Hematopoietic multipotent progenitor cell (in vitro differentiated cells): ENCODE measurements at places on chromosomes 12 and 14. TPM values are rescaled to one million over a fixed set of nuclear protein-coding genes. Genes with fewer than 3 reads are reported as not detected.

The B4GALNT3 gene
- total RNA-seq = under 0.01 TPM

The MMP19 gene
- 0.27 TPM for total RNA-seq

The TAS2R42 gene
- not detected for total RNA-seq

The P2RX2 gene
- total RNA-seq = not detected

The CLMN gene
- total RNA-seq = 1.9 TPM

The KRT80 gene
- under 0.01 TPM for total RNA-seq

The RTRAF gene
- total RNA-seq = 27.2 TPM

The SLC11A2 gene
- total RNA-seq = 51.4 TPM

The SOAT2 gene
- under 0.01 TPM for total RNA-seq

The EML1 gene
- total RNA-seq = under 0.01 TPM

The SCN8A gene
- total RNA-seq = 0.54 TPM

The INSM2 gene
- not detected for total RNA-seq

The GPR135 gene
- 3.0 TPM for total RNA-seq

The RERGL gene
- not detected for total RNA-seq

The PTPN6 gene
- 403 TPM for total RNA-seq

The NACA gene
- 951 TPM for total RNA-seq

- DNase-seq = no peak
These were observed 38.0 kb upstream of the A2ML1 start for GRCh38 chr12:8784290-8784888.

DNA sequence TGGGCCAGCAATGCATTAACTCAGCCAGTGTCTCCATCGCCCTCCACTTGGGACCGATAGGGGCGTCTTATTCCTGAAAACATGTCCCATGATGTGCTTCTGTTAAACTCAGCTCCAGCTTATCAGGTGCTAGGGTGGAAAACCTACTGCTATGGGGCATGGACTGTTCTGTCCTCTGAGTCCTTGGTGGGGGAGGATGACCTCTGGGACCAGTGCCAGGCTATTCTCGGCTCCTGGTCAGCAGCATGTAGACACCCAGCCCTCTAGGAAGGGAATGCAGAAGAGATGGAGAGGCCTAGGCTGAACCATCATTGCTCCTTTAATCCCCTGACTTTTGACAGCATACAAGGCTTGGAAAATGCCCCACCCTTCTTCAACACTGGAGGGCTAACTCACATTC is 486.2 kb downstream of the MED13L start:
- DNase-seq = no peak

DNA sequence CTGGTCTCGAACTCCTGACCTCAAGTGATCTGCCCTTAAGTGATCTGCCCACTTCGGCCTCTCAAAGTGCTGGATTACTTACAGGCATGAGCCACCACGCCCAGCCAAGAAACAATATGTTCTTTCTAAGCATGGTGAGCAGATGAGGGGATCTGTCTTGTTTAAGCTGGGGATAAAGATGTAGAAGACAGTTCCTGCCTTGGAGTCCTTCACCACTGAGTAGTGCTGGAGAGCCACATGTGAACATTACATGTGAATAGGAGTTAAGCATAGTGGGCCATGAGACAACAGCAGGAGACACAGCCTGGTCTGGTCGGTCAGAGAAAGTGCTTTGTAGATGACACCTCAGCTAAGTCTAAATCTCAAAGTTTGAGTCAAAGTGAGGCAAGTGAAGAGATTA is 26.0 kb downstream of the TMBIM6 start:
- DNase-seq = no peak

- peak; percentile 45 for DNase-seq
These were observed 3.0 kb upstream of the IFI27L2 start for GRCh38 chr14:94132285-94132887.

- DNase-seq = no peak
These were observed 25.3 kb downstream of the PIGH start for GRCh38 chr14:67574806-67575205.

DNA sequence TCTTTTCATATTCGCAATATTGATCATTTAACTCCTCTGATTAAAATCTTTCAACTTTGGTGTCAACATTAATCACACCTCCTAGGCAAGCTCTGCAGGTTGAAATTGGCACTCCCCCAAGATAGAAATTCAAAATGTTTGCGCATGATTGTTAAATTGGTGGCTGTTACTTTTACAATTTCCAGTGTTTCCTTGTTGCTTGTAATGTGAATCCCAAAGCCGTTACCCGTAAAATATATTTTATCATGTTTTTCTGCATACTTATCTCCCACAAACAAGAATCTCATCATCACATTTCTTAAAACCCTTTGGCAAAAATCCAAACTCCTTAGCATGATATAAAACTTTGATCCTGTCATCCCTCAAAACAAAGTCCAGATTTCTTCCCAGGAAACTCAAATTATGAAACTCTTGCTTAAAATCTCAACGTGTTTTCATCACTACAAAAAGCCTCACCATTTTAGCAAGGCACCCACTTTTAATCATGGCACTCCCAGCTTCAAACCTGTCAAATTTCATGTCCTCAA is 14.7 kb downstream of the RTL1 start:
- no peak for DNase-seq

GRCh38 chr14:96688629-96689028 is 108.6 kb upstream of the VRK1 start:
- no peak for DNase-seq

DNA sequence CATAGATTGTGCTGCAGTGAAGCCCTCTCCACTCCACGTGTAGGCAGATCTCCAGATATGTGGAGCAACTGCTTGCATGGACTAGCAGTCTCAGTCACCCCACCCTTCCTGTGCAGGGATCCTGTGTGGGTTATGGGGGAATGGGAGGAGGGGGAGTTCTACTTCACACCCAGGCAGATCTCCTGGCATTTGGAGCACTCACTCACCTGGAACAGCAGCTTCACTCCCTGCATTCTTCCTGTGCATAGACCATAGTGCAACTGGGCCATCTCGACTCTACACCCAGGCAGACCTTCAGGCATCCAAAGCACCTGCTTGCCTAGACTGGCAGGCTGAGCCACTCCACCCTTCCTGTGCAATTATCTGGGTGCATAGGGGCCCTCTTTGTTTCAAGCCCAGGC is 96.0 kb upstream of the PCED1B start:
- DNase-seq = no peak

GRCh38 chr14:22177870-22178269 is 411.2 kb downstream of the DAD1 start:
- peak; percentile 88 for DNase-seq

DNA sequence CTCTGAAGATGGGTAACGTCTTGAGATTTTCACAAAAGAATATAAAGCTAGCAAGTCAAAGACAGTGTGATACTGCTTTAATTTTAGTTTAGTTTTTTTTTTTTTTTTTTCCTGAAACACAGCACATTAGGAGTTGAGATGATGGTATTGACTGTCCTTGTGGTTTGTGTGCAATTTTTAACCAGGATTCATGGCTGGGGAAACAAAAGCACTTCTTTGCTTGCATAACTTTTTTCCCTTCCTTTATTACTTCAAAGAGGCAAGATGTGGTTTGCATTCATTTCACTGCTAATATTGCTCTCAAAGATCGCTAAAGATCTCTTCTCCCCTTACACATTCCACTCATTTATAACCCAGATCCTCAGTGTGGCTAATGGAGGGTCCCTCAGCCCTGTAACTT is 157.1 kb upstream of the PZP start:
- no peak for DNase-seq

DNA sequence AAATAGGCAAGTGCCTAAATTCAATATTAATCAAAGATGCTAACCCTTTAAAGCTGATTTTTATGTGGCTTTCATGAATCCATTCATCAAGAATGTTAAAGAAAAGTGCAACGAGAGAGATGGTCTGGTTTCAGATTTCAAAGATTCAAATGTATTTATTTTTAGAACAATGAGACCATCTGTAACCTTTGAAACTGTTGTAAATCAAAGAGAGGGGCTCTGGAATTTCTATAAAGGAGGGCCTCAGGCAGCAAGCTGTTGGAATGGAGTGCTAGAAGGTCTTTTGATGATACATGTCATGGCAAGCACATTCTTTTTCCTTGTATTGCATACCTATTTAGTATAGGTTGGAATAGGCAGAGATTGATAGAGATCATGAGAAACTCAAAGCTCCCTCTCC is 433.0 kb downstream of the LRIG3 start:
- no peak for DNase-seq

DNA sequence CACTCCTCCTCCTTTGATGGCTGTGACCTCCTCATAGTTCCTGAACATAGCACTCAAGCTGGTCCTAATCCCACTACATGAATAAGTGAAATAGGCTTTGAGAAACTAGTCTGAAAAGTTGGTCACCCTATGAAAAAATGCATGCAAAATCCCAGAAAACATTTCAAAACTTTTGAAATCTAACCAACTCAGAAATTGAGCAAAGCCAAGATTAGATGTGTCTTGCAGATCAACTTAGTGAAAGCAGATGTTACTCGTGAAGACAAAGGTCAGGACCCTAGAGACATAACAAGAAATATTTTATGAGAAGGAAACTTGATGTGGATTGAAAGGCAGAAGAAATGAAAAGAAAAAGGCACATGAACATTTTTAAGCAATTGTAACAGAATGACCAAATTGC is 63.3 kb downstream of the TSHR start:
- no peak for DNase-seq

- DNase-seq = no peak
These were observed 73.0 kb downstream of the IQSEC3 start for GRCh38 chr12:139585-139984.

DNA sequence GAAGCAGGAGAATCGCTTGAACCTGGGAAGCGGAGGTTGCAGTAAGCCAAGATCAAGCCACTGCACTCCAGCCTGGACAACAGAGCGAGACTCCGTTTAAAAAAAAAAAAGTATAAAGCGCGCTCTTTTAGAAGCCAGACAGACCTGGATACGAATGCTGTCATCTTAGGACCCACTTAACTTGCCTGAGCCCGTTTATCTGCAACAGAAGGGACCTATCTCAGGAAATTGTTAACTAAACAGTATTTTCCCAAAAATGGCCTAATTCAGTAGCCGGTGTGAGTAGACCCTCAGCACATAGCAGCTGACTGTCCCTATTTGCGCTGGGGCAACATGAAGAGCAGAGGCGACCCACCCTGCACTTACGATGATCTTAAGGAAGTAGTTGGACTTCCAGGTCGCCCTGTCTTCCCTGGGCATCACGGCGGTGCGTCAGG is 529 bp downstream of the RPLP0 start:
- no peak for DNase-seq

- DNase-seq = no peak
These were observed 121.4 kb upstream of the HIF1A start for GRCh38 chr14:61573748-61574513.

- DNase-seq = no peak
These were observed 16.0 kb upstream of the ACTR6 start for GRCh38 chr12:100184549-100185145.

- no peak for DNase-seq
These were observed 41.9 kb downstream of the P2RX4 start for GRCh38 chr12:121251838-121252237.

GRCh38 chr14:68753690-68754089 is 39.2 kb downstream of the ZFP36L1 start:
- no peak for DNase-seq

DNA sequence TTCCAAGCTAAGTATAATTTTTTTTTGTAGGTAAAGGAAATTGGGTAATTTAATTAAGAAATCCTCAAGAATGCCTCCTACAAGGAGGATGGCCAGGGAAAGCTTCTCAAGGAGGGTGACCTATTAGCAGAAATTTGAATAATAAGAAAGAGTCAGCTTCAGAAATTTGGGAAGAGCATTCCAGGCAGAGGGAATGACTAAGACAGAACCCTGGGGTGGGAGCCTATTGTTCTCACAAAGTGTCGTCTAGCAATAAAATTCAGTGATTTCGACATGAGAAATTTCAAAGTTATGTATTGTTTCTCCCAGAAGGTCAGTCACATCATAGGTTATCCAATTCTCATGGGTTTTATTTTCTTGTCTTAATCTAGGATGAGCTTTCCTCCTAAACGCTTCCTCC is 1168.4 kb downstream of the AACS start:
- no peak for DNase-seq

GRCh38 chr14:88502740-88503139 is 52.1 kb downstream of the PTPN21 start:
- DNase-seq = no peak

- no peak for DNase-seq
These were observed 117.9 kb downstream of the SLC15A5 start for GRCh38 chr12:16159571-16159970.

DNA sequence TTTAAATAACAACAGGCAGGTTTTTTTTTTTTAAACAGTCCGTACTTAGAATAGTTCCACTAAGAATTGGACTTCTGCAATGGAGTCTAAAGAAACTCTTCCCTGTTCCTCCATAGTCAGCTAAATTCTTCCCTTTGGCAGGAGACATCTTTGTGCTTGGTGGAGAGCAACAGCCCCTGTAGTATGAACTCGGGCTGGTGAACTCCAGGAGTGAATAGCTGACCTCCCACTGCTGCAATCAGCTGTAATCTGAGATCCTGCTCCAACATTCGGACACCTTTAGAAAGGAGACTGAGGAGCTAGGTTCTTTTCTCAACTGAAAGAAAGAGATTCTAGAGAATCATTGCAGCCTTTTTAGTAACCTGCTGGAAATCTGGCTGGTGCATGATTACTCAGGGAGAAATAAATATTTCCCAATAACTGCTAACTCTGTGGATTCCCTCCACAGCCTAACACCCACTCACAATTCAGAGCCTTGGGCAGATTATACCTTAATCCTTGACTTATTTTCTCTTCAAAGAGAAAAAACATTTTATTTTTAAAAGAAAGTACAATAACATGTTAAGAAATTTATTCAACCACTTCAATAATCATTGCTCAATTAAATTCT is 25.6 kb upstream of the DBX2 start:
- DNase-seq = no peak

DNA sequence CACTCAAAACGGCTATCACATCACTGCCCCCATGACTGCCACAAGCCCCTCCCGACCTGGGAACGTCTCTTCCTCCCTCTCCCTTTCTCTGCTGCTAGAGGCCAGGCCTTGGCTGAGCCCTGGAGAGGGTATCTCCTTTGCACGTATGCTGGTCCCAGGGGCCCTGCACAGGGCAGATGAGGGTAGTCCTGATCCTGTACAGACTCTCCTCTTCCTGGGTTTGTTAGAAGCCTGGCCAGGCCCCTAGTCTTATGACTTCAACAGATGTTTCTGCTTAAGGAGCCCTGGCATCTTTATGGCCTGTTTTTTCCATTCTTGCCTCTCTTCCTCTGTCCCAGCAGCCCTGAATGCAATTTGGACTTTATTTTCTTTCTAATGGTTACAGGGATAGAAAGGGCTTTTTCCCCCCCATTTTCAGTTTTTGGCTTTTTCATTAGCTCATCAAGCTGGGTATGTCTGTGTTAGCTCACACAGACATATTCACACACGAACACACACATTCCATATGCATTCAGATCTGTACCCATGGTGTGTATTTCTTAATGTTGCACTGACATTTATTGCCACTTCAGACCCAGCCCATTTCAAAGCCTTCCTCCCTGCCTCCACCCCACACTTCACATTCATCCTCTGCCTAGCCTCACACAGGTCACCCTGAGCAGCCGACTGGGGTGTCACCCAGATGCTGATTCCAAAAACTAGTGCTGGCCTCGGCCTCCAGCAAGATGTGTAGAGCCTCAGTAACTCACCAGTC is 203.2 kb downstream of the ZFP36L1 start:
- peak; percentile 20 for DNase-seq
